Activated CD4-positive, CD25-positive, alpha-beta regulatory T cell treated with anti-CD3 and anti-CD28 coated beads, Interleukin-2, amount 50 U/mL, for 72 hours (primary cell): ENCODE measurements at places on chromosomes 3 and 15.

GRCh38 chr3:64242435-64242834 is 17.2 kb upstream of the PRICKLE2 start:
- no peak for DNase-seq

- peak; percentile 63 for DNase-seq
Observed at GRCh38 chr15:59689626-59690236, 611 bp upstream of the BNIP2 start.

DNA sequence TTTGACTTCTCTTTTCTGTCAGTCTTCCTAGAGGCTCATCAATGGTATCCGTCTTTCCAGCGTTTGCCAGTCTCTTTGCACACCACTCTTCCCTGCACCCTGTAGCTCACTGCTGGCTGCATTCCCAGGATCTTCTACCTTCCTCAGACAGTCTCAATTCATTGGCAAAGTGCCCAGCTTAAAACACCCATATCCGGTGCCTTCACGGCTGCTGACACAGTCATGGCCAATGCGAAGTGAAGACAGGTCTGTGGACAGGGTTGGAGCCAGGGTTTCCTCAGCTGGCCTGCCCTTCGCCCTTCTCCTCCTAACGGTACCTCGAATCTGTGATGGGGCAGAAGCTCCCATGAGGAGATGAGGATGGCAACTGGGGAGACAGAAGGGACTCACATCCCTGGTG is 36.1 kb downstream of the PTH1R start:
- no peak for DNase-seq

DNA sequence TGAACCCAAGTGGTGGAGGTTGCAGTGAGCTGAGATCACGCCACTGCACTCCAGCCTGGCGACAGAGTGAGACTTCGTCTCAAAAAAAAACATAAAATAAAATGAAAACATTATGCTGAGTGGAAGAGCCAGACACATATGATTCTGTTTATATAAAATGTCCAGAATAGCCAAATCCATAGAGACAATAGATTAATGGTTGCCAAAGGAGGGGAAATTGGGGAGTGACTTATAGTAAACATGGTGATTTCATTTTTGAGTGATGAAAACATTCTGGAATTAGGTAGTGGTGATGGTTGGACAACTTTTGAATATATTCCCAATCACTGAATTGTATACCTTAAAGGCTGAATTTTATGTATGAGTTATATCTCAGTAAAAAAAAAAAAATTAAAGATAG is 172.0 kb upstream of the BFSP2 start:
- no peak for DNase-seq

DNA sequence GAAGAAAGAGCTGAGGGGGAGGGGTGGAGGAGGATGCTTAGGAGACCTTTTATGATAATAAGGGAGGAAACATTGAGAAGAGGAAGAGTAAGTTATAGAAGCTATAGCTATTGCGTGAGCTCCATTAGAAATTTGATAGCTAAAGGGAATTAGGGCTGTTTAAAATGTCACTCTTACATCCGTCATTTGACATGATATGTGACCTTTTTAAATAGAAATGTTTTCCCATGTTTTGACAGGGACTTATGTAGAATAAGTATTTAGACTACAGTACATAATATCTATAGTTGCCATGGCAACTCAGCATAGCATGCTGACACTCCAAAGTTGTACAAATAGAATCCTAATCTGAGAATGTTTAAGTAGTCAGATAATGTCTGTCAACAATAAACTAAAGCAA is 19.2 kb downstream of the RAD51 start:
- DNase-seq, result no peak

DNA sequence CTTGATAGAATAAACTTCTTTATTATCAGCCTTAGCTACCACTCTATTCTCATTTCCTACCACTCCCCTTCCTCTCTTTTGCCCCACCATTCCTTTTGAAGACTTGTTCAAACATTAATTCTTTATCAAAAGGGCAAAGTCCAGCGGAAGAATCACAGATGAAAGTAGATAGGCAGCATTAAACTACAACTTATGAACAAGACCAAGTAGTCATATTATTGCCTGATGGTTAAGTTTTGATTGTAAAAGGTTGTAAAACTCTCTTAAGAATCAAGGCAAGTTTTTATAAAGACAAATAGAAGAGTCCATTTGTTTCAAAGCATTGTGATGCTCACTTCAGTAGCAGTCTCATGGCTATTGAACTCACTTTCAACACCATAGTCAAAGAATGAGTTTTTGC is 22.4 kb upstream of the TGFBR2 start:
- DNase-seq, result no peak

DNA sequence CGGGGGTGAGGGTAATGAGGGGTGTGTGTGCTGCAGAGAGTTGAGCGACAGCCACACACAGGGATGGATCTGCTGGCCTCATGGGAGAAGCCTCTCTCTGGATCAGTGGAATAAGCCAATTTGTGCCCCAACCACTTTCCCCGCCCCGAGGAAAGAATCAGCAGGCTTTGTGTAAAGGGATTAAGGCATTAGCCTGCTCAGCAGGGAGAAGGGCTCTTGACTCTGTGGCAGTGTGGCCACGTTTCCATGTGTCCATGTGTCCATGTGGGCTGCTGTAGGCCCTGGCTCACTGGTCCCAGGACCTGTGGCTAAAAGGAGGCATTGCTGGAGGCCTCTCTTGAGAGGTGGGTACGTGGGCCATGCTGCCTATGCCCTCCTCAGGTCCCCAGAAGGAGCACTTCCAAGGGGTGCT is 104.7 kb downstream of the HMG20A start:
- DNase-seq, result no peak

DNA sequence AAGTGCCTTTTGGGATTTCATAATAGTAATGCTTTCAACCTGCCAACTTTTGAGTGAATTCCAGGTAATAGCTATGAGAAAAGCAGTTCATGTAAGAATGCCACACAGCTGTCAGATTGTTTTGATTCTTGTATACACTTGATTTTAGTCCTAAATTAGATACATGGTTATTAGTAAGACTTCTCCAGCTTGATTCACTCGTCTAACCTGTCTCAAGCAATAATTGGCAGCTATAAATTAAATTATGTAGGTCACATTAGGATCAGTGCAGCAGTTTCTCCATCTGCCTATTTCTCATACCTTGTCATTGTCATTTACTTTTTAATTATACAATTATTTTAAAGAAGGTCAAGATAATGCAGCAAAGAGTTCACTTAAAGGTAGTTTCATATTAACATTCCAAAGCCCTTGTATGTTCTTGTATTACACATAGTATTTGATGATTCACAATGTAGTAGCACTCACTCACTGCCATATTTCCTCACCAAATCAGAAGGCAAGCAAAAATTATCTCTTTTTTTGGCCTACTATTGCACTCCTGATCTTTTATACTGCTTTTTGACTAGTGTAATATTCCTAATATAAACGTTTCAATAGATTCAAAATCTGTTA is 10.9 kb upstream of the CRYBG3 start:
- DNase-seq, result no peak

GRCh38 chr3:52912885-52913731 is 15.8 kb upstream of the STIMATE start:
- DNase-seq, result no peak

GRCh38 chr3:149364624-149365023 is 12.8 kb downstream of the TM4SF1 start:
- DNase-seq, result no peak

DNA sequence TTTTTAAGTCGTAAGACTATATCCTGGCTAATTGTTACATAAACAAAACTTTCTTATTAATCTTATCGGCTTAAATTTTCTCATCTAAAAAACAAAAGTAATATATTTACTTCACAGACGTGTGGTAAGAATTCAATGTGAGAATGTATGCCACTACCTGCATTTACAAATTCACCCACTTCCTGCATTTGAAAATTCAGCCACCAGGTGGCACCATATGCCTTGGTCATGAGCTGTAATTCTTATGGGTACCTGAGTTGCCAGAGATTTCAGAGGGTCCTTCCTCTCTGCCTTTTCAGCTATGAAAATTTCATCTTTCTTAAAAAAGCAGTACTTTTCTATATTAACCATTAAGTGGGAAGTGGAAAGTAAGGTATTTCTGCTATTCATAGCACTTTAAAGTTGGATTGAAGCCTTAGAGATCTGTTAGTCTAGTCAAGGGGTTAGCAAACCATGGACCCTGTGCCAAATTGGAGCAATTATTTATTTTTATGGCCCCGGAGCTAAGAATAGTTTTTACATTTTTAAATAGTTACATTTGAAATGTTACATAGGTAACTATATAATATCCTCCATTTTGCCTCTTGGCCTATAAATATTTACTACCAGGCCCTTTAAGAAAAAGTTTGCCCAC is 127.8 kb downstream of the HCN4 start:
- peak; percentile 70 for DNase-seq

- no peak for DNase-seq
Observed at GRCh38 chr3:149586871-149587270, 71.0 kb downstream of the WWTR1 start.
